NCI-H2081 (cell line): ENCODE measurements at places on chromosomes 7 and 10.

- no peak for DNase-seq
Observed at GRCh38 chr10:13383399-13383761, 35.3 kb upstream of the SEPHS1 start.

- no peak for DNase-seq
Observed at GRCh38 chr10:88028654-88029053, 165.2 kb downstream of the PTEN start.

DNA sequence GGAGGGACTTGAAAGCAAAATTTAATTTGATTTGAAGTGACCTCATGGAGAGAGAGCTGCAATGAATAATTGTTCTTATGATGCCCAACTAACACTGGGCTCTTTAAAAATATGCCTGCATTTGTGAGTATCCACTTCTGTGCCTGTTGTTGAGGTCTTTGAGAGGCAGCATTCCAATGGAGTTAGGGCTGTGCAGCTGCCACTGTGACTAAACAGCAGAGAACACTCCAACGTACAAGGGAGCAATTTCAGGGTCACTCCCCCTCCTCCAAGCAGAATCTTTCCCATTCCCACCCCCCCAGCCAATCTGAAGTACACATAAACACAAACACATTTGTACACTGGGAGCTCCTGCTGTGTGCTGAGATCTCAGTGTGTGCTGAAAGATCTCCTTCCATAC lies 28.0 kb upstream of the GSAP start:
- DNase-seq: no peak

GRCh38 chr7:13411151-13411550 lies 578.3 kb downstream of the ETV1 start:
- DNase-seq: peak; percentile 4

DNA sequence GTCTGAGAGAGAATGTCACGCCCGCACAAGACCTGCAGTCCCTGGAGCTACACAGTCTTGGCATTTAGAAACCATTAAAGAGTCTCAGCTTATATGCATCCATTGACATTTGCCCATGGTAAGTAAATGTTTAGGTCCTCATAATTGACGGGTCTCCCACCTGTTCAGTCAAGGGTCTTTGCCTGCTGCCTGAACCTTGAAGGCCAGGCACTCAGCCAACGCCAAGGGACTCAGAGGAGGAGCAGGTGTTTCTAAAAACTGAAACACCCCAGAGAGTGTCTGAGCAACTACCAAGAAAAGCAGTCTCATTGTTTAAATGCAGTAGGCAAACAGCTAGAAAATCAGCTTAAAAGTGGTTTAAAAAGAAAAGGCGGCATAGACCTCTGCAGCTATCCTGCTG lies 264.7 kb upstream of the AKR1E2 start:
- no peak for DNase-seq

- DNase-seq: no peak
Observed at GRCh38 chr7:140036224-140036962, 26.4 kb downstream of the PARP12 start.

DNA sequence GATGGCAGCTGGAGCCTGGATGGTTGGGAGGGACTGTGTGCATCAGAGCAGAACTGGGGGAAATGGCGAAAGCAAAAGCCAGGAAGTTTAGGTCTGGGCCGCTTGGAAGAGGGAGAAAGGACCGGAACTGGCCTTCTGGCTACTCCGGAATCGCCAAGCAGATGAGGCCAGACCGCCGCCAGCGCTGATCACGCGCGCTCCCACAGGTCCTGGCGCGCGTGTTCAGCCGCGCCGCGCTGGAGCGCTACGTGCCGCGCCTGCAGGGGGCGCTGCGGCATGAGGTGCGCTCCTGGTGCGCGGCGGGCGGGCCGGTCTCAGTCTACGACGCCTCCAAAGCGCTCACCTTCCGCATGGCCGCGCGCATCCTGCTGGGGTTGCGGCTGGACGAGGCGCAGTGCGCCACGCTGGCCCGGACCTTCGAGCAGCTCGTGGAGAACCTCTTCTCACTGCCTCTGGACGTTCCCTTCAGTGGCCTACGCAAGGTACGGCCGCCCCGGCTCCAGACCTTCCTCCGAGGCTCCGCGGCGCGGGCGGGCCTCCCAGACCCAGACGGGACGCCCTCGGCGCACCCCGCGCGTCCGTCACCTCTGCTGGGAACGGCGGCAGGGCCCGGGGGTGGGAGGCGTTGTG lies 2.0 kb downstream of the CYP26C1 start:
- DNase-seq: no peak

- DNase-seq: no peak
Observed at GRCh38 chr10:116763440-116763839, 21.1 kb upstream of the HSPA12A start.

GRCh38 chr7:22934023-22934422 lies 79.9 kb downstream of the HYCC1 start:
- DNase-seq: no peak

- DNase-seq: no peak
Observed at GRCh38 chr10:113689057-113689456, 9.3 kb downstream of the CASP7 start.

- no peak for DNase-seq
Observed at GRCh38 chr10:101453791-101454718, 100.1 kb downstream of the BTRC start.

DNA sequence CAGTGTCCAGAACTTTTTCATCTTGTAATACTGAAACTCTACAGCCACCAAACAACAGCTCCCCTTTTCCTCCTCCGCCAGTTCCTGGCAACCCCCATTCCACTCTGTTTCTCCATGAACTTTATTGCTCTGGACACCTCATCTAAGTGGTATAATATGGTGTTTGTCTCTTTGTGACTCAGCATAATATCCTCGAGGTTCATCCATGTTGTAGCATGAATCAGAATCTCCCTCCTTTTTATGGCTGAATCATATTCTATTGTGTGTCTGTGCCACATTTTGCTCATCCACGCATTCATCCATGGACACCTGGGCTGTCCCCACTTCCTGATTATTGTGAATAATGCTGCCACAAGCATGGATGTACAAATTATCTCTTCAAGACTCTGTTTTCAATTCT lies 124.4 kb upstream of the FGFR2 start:
- DNase-seq: no peak

DNA sequence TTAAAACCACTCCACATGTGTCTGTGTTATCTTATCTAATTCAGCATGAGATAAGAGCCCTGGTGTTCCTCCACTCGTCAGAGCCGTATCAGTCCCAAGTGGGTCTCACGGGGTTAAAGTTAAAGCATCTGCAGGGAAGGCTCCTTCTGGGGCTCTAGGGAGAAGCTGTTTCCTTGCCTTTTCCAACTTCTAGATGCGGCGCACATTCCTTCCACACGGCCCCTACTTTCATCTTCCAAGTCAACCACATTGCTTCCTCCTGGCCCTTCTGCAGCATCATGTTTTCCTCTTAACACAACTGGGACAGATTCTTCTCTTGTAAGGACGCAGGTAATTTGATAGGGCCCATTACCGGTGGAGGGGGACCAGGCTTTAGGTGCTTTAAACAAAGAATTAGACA lies 620.1 kb upstream of the DPP6 start:
- no peak for DNase-seq

DNA sequence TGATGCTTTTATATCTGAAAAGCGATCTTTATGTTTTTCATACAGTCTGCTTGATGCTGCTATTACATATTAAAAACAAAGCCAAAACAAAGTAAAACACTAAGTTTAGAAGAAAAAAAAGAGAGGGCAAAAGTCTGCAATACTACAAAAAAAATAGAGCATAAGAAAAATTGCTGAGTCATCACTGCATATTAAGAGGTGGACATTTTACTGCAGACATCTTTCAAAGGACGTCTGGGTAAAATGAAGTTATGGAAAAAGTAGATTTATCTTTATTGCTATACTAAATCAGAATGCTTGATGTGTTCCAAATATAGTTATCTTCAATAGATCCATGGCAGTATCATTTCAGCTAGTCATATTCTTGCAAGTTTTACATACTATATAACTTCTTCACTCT lies 172.0 kb downstream of the MAGI2 start:
- DNase-seq: no peak

GRCh38 chr10:132788180-132788830 lies 2.4 kb upstream of the NKX6-2 start:
- no peak for DNase-seq

DNA sequence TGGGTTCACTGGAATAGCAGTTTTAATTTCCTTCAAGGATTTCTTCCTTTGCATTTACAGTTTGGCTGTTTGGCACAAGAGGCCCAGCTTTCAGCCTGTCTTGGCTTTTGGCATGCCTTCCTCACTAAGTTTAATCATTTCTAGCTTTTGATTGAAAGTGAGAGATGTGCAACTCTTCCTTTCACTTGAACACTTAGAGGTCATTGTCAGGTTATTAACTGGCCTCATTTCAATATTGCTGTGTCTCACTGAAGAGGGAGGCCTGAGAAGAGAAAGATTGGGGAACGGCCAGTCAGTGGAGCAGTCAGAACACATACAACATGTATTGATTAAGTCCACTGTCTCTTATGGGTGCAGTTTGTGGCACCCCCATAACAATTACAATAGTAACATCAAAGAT lies 33.9 kb downstream of the PTTG1IP2 start:
- no peak for DNase-seq
